ENCODE measurements at places on chromosomes 11 and 22.

GRCh38 chr11:35814081-35814695 lies 129.7 kb upstream of the LDLRAD3 start:
- no peak for DNase-seq

DNA sequence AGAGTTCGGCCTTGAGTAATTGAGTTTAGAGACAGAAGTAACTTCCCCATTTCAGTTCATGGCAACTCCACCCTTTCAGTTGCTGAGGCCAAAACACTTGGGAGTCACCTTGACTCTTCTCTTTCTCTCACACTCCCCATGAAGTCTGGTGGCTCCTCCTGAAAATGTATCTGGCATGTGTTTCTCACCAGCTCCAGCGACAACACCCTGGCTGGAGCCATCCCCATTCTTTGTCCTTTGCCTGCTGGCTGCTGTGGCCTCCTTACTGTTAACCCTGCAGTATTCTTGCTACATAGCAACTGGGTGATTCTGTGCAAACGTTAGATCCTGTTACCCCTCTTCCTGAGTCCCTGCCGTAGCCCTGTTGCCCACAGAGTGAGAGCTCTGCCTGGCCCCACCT lies 23.8 kb downstream of the SLC6A5 start:
- no peak for DNase-seq

DNA sequence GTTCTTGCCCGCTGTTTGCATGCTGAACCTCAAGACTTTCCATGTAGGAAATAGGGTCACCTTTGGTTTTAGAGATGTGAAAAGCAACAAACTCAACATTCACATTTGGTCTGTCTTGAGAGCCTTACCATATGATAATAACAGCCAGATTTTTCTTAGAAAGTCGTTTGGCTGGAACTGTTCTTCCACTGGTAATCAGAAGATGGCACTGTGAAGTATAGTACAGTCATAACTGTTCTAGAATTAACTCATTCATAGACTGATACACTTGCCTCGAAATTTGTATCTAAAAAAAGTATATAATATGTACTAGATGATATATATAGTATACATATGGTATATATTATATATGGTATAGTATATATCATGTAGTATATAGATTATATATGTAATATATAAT lies 12.3 kb downstream of the LUZP2 start:
- no peak for DNase-seq

DNA sequence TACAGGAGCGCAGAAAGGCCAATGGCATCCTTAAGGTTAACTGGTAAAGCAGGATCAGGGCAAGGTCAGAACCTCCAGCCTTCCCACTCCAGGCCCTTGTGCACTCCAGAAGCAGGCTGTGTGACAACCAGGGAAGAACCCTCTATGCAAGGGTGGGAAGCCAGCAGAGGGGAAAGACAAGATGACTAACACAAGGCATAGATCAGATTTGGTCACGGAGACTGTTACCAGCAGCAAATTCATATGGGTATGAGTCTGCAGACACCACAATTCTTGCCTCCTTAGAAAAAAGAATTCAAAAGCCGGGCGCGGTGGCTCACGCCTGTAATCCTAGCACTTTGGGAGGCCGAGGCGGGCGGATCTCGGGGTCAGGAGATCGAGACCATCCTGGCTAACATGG lies 39.8 kb upstream of the MTNR1B start:
- DNase-seq = no peak

GRCh38 chr11:47843361-47844055 lies 4.6 kb downstream of the NUP160 start:
- no peak for DNase-seq

- DNase-seq = peak; percentile 69
These were observed 244.7 kb downstream of the ETS1 start for GRCh38 chr11:128342511-128343134.

GRCh38 chr11:115784796-115785521 lies 280.7 kb upstream of the CADM1 start:
- no peak for DNase-seq

- no peak for DNase-seq
These were observed 5.1 kb downstream of the CASTOR1 start for GRCh38 chr22:30284172-30284571.
